A549 treated with AZD2906 at 1 μM for 4 hours (cell line): ENCODE measurements at places on chromosomes 7 and 10. TPM values are rescaled to one million over a fixed set of nuclear protein-coding genes. Genes with fewer than 3 reads are reported as not detected.

Gene PALD1
- 5.4 to 7.6 TPM (median 6.5 TPM) in 5 replicates for total RNA-seq

Gene FOXL3
- total RNA-seq: not detected in 5 replicates

Gene SOSTDC1
- total RNA-seq: not detected in 5 replicates

Gene CCSER2
- total RNA-seq: 8.2 to 12.4 TPM (median 11.2 TPM) in 5 replicates

Gene SH2D4B
- total RNA-seq: 0.02 to 0.06 TPM (median 0.03 TPM) in 4 of 5 replicates, not detected in the other

Gene GARIN1A
- 0.10 to 0.67 TPM (median 0.49 TPM) in 5 replicates for total RNA-seq

Gene ACSM6
- not detected in 5 replicates for total RNA-seq
